Lower lobe of right lung (tissue), 2 donors: ENCODE measurements at places on chromosomes 7 and 10.

- no peak for DNase-seq
Measured at GRCh38 chr10:32771217-32771616, 186.8 kb downstream of the ITGB1 start.

DNA sequence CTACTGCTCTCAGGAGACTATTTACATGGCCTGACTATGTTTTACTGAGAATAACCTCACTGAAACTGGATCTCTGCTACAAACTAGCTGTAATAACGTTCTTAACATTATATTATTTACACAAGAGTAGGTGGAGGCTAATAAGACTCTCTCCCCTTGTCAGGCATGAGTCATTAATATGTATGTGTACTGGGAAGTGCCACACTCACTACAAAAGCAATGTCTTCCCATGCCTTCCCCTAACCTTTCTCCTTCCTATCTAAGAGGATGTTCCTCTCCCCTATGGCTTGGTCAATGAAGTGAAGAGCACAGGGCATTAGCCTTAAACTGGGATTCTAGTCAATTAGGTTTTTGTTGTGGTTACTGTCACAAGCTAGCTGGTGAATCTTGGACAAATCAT, 147.9 kb downstream of the DGKB start:
- DNase-seq: no peak

DNA sequence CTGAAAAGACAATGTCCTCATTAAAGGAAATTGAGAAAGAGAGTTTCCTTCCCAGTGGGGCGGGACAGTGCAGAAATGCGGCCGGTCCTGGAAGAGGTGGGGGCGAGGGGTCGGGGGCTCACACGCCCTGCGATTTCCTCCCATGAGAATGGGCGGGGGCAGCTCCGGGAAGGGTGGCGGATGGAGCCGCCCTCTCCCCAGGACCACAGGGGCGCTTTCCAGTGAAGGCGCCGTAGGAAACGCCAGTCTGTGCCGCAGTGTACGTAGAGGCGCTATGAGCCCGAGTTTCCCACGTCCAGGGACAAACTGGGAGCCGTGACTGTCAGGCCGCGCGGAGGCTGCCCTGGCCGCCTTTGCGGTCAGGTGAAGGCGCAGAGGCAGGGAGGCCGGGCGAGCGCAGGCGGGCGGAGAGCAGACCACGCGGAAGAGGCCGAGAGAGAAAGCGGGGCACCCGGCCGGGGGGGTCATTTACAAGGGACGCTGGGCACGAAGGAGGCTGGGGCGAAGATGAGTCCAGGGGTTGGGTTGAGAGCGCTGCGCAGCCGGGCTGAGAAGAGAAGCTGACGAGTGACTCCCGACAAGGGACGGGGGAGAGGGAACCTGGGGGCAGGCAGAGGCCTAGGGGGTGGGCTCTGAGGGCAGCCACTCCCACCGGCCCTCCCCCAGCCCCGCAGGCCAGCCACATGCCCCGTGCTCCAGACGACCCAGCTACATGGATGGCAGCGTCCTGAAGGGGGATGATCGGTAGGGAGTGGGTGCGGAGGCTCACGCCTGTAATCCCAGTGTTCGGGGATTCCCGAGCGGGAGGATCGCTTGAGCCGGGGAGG, 45.0 kb downstream of the ALOX5 start:
- peak; percentile 74 for DNase-seq

- DNase-seq: no peak
Measured at GRCh38 chr7:152859781-152860191, 100.2 kb downstream of the ACTR3B start.

GRCh38 chr10:70656489-70656888, 15.8 kb upstream of the ADAMTS14 start:
- no peak for DNase-seq

GRCh38 chr10:80170026-80170425, 35.3 kb downstream of the ANXA11 start:
- no peak for DNase-seq

DNA sequence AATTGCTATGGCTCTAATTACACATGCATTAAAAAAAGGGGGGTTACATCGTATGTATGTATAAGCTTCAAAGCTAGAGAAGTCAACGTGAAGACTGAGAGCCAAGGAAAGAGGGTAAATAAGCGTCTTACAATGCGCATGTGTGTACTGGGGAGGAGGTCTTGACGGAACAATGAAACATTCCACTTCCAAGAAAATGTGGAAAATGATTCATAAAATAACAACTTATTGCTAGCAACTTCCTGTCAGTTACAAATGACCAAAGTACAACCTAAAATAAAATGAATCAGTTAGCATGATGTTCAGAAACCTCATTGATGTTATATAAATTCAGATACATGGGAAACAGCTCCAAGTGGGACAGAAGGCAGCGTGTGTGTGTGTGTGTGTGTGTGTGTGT, 104.1 kb upstream of the RHEB start:
- no peak for DNase-seq

- DNase-seq: no peak
Measured at GRCh38 chr10:14524691-14525324, 194.1 kb upstream of the FRMD4A start.

- no peak for DNase-seq
Measured at GRCh38 chr10:485776-486175, 203.7 kb downstream of the DIP2C start.

GRCh38 chr10:77062381-77062780, 575.2 kb downstream of the KCNMA1 start:
- DNase-seq: no peak

- no peak for DNase-seq
Measured at GRCh38 chr7:37510043-37510634, 61.5 kb upstream of the ELMO1 start.

DNA sequence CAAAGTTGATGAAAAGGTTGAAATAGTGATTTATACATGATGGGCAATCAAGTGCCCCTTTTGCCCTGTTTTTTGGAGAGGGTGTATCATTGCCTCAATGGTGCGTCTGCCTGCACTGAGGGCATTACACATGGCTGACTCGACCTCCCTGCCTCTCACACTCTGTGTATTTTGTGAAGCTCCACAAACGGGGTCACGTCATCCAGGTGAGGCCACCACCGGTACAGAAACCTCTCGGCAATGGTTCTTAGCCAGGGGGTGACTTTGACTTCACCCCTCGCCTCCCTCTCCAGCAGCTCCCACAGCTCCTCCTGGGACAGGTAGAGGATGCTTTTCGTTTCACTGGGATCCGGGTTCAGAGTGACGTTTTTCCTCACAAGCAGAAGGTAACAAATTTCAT, 6.3 kb downstream of the IDI2 start:
- no peak for DNase-seq

DNA sequence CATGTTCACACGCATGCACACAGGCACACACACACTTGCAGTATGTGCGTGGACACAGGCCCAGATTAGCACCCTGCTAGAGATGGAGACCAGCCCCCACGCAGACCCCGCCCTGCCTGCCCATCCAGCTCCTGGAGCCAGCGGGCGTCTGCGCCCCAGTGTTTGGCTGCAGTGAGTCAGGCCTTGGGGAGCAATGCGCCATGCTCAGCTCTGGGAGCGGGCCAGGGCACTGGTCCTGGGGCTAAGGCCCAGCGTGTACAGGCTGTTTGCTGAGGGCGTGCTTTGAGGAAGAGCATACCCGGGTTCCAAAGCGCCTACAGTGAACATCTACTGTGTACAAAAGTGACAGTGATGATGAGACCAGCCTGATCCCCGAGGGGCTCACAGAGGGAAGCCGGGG, 16.0 kb upstream of the ELFN1 start:
- no peak for DNase-seq

DNA sequence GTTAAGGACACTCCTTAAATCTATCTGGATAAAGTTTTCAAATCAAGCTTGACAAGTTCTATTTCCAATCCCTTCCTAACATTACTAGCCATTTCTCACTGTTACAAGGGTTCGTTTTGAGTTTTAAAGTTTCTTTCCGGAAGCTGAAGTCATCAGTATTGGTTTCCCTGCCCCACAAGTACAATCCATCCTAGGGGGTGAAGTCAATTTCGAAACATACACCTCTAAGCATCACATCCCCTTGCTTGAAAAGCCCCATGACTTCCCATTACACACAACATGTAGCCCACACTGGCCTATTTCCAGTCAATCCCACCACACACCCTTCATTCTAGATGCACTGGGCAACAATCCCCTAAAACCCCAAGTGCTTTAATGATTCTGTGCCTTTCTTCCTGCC, 13.0 kb downstream of the DPY19L1 start:
- DNase-seq: no peak

DNA sequence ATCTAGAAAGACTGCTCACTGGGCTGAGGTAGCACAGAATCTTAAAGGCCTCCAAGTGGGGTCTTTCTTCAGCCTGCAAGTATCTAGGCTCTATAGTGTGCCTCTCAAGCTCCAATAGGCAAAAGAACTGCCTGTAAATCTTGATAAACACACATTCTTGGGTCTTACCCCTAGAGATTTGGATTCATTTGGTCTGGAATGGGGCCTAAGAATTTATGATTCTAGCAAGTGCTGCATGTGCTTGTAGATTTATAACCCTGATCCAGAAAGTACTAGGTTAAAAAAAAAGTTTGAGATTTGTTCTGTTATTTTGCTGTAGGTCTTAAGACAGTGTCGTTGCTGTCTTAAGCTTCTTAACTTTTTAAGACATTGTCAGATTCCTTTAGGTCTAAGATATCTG, 74.1 kb downstream of the RALA start:
- no peak for DNase-seq

GRCh38 chr7:474605-475424, 44.8 kb downstream of the PDGFA start:
- DNase-seq: no peak

DNA sequence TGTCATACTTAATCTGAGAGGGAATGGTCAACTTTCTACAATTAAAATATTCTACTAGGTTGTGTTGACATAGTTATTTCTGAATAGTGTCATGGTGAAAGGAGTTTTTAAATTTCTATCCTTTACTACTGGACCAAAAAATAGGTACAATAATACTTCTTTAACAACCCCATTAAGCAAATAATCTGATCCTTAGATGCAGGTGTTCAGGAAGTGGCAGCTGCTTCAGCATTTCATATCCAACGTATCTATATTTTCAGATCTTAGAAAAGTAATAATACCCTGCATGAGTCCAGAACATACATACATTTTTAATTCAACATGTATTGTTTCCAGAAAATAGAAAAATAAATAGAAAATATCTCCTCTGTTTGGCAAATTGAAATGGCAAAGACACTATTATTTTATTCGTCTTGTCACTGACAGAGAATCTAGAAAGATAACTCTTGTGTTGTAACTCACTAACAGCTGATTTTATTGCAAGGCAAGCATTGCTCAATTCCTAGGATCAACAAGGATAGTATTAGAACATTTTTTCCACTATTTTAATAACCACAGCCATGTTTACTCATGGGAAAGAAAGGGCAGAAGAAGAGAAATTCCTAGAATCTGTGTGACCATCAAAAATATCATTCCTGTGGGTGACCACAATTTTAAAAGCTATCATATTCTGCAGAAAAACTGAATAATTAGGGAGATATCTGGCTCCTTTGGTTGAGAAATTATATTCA, 159.3 kb upstream of the CNTNAP2 start:
- DNase-seq: no peak

- no peak for DNase-seq
Measured at GRCh38 chr7:78703391-78703790, 750.1 kb downstream of the MAGI2 start.

GRCh38 chr10:31753681-31754080, 174.9 kb downstream of the ARHGAP12 start:
- no peak for DNase-seq

DNA sequence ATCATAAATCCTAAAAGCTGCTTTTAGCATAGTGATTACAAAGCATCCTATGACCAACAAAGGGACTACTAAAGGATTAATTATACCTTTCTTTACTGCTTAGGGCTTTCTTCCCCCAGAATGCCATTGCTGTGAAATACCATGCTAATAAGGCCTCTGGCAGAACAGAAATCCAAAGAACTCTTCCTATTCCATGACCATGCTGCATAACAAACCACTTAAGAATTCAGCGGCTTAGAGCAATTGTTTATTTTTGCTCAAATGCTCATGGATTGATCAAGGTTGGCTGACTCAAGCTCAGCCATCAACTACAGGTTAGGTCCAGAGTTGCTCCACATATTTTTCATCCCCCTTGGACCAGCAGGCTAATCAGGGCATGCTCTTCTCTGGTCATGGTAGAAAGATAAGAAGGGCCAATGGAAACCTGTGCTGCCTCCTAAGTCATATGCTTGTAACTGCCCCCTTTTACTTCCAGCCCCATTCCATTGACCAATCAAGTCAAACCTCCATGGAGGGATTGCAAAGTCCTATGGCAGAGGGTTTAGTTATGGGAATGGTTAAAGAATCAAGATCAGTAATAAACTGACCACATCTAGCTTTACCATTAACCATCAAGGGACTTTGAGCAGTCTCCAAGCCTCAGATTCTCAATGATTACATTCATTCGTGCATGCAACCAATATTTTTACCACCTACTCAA, 244.4 kb upstream of the FZD1 start:
- no peak for DNase-seq

GRCh38 chr10:112467541-112468075, 20.6 kb downstream of the VTI1A start:
- no peak for DNase-seq

DNA sequence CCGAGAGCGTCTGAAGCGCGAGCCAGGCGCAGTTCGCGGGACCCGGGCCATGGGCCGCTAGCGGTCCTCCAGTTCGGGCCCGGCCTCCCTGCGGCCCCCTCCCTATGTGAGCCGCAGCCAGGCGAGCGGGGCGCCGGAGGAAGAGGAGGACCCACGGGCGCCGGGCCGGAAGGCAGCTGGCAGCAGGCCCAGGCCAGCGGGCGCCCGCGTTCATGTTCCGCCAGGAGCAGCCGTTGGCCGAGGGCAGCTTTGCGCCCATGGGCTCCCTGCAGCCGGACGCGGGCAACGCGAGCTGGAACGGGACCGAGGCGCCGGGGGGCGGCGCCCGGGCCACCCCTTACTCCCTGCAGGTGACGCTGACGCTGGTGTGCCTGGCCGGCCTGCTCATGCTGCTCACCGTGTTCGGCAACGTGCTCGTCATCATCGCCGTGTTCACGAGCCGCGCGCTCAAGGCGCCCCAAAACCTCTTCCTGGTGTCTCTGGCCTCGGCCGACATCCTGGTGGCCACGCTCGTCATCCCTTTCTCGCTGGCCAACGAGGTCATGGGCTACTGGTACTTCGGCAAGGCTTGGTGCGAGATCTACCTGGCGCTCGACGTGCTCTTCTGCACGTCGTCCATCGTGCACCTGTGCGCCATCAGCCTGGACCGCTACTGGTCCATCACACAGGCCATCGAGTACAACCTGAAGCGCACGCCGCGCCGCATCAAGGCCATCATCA, 1.1 kb downstream of the ADRA2A start:
- peak; percentile 52 for DNase-seq

GRCh38 chr10:122981066-122981464, 864 bp downstream of the PSTK start:
- DNase-seq: no peak
